ENCODE measurements at places on chromosomes 11 and 22.

DNA sequence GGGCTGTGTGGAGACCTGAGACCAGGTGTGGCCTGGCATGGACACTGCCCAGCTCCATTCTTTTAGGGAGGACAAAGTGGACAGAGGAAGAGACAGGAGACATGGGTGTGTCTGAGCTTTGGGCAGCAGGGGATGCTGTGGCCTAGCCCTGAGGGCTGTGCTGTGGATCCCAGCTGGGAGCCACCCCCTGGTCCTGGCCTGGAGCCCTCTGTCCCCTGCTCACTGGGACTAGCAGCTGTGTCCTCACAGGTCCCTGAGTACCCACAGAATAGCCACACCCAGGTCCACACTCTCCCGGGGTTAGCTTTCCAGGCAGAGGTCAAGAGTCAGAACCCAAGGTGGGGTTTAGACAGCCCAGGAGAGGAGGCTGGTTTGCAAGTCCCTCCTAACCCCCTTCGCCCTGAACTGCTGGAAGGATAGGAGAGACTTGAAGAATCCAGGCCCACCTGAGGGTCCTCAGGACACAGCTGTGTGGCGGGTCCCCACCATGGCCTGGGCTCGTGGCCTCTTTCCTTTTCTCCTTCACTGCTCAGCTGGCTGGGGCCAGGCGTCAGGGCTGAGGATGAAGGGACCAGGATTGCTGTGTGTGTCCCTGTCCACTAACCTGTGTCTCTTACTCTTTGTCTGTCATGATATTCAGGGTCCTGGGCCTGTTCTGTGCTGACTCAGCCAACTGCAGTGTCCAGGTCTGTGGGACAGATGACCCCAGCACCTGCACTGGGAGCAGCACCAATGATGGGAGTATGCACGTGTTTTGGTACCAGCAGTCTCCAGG is 78.5 kb upstream of the VPREB1 start:
- DNase-seq, result no peak

- DNase-seq, result no peak
Measured at GRCh38 chr11:19672586-19673206, 39.9 kb upstream of the NAV2 start.

- DNase-seq, result peak; percentile 12
Measured at GRCh38 chr11:130827451-130828377, 88.6 kb downstream of the SNX19 start.

- DNase-seq, result no peak
Measured at GRCh38 chr22:42187646-42188045, 57.0 kb upstream of the CYP2D6 start.

GRCh38 chr11:36069576-36070212 is 125.8 kb downstream of the LDLRAD3 start:
- no peak for DNase-seq

DNA sequence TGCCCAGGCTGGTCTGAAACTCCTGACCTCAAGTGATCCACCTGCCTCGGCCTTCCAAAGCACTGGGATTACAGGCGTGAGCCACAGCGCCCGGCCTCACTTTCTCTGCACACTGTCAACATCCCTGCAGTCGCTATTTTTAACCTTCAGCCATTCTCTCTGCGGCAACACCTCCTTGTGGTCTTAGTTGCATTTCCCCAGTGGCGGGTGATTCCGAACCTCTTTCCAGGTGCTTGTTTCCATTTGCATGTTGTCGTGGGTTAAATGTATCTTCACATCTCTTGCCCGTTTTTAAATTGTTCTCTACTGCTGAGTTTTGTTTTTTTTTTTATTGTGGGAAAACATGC is 2.2 kb upstream of the SCT start:
- DNase-seq, result no peak

DNA sequence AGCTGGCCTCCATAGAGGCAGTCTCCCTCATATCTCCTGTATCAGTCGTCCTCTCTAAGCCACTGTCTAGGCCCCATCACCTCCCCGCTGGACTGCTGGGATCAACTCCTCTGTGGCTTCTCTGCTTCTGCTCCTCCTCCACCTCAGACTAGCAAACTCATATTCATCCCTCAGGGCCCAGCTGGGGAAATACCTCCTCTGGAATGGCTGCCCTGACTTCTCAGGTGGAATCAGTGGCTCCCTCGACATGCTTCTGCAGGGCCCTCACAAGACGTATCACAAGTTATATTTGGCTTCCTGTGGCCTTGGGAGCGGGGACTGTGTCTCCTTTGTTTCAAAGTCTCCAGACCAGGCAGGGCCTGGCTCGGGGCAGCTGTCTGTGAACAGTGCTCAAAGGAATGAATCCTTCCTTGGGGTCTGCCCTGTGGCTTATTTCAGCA is 10.0 kb downstream of the SLC29A2 start:
- DNase-seq, result no peak

GRCh38 chr11:78940500-78941225 is 366.0 kb upstream of the NARS2 start:
- no peak for DNase-seq

- DNase-seq, result no peak
Measured at GRCh38 chr11:35800970-35801953, 138.7 kb downstream of the TRIM44 start.

Data from stimulated activated naive CD8-positive, alpha-beta T cell treated with anti-CD3 and anti-CD28 coated beads, Interleukin-15, Interleukin-2, amounts not matched to agents 100 U/mL and 50 U/mL, for 24 hours (primary cell).